ENCODE measurements at places on chromosomes 12 and 14. TPM values are rescaled to one million over a fixed set of nuclear protein-coding genes. Genes with fewer than 3 reads are reported as not detected.

HOXC11 gene
- 17.0 TPM for total RNA-seq

GRCh38 chr14:64801800-64802199 is 77.9 kb downstream of the SPTB start:
- H3K4me3 ChIP-seq, result no peak overlapping the region
- DNase-seq, result no peak
- H3K27me3 ChIP-seq, result no peaks in the 10 kb centered on the region
- H3K4me1 ChIP-seq, result no peaks in the 10 kb centered on the region
- H3K27ac ChIP-seq, result no peak overlapping the region
- H3K36me3 ChIP-seq, result no peaks in the 10 kb centered on the region

KRT82 gene
- not detected for total RNA-seq

FAM186B gene
- total RNA-seq, result 0.13 TPM

CCDC38 gene
- not detected for total RNA-seq

GRCh38 chr12:114976372-114976771 is 292.4 kb upstream of the TBX3 start:
- no peak overlapping the region for H3K27ac ChIP-seq
- H3K27me3 ChIP-seq, result no peaks in the 10 kb centered on the region
- no peaks in the 10 kb centered on the region for H3K4me1 ChIP-seq
- no peak overlapping the region for H3K4me3 ChIP-seq
- no peaks in the 10 kb centered on the region for H3K36me3 ChIP-seq

DNA sequence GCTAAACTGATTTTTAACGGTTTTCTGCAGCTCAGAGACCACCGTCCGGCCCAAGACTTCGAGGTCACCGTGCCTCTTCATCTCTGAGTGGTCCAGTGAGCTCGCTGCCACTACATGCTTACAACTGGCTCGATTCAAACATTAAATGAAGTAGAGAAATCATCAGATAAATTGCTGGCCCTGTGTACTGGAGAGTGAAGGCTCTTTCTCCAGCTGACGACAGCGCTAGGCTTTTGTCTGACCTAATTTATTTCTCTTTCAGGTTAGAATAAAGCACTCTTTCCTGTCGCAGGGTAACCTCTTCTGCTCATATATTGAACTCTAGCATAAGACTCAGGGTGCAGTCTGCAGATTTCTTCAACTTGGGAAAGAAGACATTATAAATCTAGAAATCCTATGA is 6.4 kb downstream of the BCL11B start:
- H3K27me3 ChIP-seq, result peaks cover 8% of the 10 kb centered on the region
- DNase-seq, result no peak
- H3K4me3 ChIP-seq, result no peak overlapping the region
- no peaks in the 10 kb centered on the region for H3K36me3 ChIP-seq
- peaks cover 2% of the 10 kb centered on the region for H3K4me1 ChIP-seq
- H3K27ac ChIP-seq, result no peak overlapping the region

CLEC7A gene
- not detected for total RNA-seq
